Natural killer cell treated with Interleukin-12 subunit alpha and Interleukin-12 subunit beta and Interleukin-15 and Interleukin-18, amount 100 ng/mL, for 72 hours (primary cell): ENCODE measurements at places on chromosomes 2 and 18. TPM values are rescaled to one million over a fixed set of nuclear protein-coding genes. Genes with fewer than 3 reads are reported as not detected.

DNA sequence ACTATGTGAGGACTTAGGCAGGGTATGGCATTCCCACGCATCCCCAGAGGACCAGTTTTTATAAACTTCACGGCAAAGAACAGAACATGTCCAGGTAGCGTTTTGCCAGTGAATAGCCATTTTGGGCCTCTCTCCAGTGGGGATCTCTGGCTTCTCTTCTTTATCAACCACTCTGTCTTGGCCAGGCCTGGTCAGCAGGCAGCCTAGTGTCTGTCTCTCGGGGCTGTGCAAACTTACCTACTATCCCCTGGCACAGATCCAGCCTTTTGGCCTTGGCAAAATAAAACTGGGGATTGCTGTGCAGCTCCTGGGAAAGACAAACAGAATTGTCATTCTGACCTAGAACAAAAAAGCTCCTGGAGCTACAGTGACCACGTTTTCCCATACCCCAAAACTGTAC lies 14.5 kb downstream of the CAPN14 start:
- no peak for DNase-seq

The ANKRD30BL gene
- not detected for total RNA-seq

DNA sequence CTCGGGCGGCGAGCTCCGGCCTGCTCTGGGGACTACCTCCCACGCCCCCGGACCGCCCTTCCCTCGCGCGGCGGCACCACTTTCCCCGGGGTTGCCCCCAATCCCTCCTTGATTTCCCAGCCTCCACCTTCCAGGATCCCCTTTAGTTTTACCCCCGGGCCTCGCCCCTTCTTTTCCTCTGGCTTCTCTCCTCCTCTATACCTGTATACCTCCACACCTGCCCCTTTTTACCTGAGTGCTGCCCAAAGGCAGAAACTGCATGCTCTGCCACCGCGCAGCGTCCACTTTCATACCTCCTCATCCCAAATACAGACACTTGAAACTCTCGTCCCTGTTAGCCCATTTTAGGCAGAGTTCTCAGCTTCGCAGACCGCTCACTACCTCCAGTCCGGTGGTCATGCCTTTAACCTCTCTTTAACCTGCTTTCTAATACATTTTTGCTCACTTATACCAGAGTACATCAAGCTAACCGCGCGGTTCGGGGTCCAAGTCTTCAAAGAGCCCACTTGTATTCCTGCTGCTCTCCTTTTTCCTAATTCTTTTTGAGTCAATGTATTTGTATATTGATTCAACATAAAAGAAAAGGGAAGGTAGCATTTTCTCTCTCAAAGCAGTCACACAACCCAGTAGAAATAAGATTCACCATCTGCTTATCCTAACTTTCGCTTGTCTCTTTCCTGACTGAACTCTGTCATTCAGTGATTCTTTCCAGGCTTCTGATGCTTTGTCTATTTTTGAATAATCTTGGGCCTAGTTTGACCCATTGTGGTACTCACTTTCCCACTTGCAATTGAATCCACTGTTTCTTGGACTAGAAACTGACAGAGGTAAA lies 901 bp downstream of the SPOPL start:
- no peak for DNase-seq

The CCDC141 gene
- total RNA-seq = 0.24 TPM

DNA sequence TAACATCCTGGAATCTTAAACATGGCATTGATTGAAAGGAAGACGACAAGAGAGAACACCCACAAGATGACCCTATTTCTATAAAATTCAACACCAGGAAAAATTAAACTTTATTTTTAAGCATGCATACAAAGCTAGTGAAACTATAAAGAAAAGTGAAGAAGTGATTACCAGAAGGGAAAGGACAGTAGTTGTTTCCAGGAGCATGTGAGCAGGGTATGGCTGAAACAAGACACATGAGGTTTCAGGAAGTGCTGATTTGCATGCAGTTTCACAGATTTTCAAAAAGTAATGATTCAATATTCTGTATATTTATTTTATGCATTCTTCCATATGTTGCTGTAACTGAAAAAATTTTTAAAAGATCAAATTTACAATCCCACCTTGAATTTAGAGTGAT lies 24.6 kb upstream of the DAW1 start:
- no peak for DNase-seq

The CRIM1 gene
- 13.6 TPM for total RNA-seq

DNA sequence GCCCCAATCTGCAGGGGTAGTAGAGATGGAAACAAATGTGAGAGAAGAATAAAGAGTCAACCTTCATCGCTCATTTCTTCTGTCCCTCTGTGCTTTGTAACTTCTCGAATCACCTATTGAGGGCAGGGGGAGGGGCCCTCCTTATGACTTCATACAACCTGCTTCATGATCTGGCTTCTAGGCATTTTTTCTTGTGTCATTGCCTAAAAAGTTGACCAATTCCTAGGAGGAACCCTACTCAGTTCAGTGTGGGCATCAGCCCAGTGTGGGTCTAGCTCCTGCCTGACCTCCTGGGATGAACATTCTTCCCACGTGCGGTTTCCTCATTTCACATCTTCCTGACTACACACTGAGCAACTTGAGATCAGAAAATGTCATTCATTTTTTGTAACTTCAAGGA lies 46.3 kb upstream of the CREB1 start:
- no peak for DNase-seq

GRCh38 chr2:168740360-168740759 lies 62.1 kb upstream of the NOSTRIN start:
- no peak for DNase-seq

The FIGN gene
- total RNA-seq = not detected

- DNase-seq = no peak
Measured at GRCh38 chr18:62224229-62224628, 37.2 kb downstream of the RELCH start.

DNA sequence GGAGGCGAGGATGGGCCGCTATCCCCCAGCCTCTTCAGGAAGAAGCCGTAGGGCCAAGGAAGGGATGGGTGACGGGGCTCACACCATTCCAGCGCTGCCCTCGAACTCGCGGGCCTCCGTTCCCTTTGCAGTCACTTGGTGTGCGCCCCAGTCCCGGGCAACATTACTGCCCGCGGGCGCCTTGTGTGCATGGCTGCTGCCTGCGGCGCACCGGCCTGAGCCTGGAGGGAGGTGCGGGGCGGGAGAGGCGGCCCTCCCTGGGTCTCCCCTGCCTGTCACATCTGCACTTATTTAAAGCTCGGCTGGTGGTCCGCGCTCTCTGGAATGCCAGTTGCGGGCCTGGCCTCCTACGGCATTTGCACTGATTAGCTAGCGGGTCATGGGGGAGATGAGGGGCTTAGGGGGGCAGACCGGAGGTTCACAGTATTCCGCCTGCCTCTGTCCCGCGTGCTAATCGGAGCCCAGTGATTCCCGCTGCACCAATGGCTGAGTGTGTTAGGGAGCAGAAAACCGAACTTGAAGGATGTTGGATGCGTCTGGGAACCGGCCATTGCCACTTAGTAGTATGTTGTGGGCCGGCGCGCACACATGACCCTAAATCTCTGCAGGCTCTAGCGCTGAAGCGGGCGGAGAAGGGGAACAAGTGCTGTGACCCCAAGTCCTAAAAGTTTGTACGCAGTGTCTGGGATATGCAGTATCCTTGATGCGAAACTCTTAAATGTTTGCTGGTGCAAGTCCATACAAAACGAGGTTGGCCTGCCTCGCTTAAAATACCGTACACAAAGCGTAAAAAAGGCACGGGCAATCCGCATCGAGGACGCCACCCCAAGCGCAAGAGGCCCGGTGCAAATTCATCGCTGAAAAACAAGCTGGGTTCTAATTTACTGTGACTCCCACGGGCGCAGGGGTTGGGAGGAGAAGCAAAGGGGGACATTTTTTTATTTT lies 161.2 kb upstream of the SIX2 start:
- DNase-seq = no peak

GRCh38 chr2:127770973-127771735 lies 39.8 kb downstream of the WDR33 start:
- DNase-seq = no peak

The IDH1 gene
- 30.5 TPM for total RNA-seq

- DNase-seq = no peak
Measured at GRCh38 chr2:98155291-98155690, 68.3 kb downstream of the VWA3B start.

- DNase-seq = no peak
Measured at GRCh38 chr2:26298286-26298637, 47.7 kb upstream of the SELENOI start.

GRCh38 chr2:212908031-212908430 lies 243.4 kb downstream of the IKZF2 start:
- no peak for DNase-seq
